ENCODE measurements at places on chromosomes 6 and 20.
A peak's percentile ranks its signal among the peaks of the same experiment; 100 is the strongest.

- no peak for DNase-seq
These were observed 224.2 kb downstream of the CLIC5 start for GRCh38 chr6:45791211-45792168.

DNA sequence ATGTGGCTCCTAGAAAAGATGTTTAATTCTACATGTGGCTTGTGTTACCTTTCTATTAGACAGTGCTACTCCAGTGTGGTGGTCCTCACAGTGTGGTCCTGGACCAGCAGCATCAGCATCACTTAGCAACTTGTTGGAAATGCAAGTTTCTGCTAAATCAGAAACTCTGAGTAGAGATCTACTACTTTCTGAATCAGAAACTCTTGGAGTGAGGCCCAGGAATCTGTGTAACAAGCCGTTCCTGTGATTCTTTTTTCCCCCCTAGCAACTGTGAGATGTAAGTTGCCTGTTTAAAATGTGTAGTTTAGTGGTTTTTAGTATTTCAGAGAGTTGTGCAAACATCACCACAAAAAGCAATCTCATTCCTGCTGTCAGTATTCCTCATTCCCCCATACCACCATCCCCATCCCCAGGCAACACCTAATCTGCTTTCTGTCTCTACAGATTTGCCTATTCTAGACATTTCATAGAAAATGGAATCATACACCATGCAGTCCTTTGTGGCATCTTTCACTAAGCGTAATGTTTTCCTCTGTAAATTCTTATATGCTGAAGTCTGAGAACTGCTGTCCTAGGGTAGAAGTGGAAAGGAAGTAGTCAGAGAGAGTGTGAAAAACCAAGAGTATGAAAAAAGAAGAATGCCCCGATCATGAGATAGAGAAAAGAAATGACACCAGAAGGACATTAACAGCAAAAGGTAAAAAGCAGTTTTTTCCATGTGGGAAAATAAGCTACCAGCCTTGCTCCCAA is 18.9 kb upstream of the BTBD9 start:
- no peak for DNase-seq

DNA sequence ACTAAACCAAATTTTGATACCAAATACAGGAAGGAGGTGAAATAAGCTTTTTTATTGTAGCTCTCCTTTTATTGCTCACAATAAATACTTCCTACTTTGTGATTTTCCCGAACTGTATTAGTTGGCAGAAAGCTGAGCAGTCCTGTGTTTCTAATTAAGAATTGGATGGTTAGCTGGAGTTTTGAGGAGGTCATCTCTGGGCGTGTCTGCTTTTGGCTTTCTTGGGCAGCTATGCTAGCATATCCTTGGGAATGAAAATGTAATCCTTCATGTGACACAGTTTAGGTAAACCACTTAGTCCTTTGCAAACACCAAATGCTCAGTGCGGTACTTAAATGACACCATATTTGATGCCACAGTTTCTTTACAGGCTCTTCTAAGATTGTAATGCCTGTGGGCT is 67.5 kb downstream of the MTHFD1L start:
- DNase-seq = no peak

- no peak for DNase-seq
These were observed 20.9 kb upstream of the PLCG1 start for GRCh38 chr20:41116282-41116956.

DNA sequence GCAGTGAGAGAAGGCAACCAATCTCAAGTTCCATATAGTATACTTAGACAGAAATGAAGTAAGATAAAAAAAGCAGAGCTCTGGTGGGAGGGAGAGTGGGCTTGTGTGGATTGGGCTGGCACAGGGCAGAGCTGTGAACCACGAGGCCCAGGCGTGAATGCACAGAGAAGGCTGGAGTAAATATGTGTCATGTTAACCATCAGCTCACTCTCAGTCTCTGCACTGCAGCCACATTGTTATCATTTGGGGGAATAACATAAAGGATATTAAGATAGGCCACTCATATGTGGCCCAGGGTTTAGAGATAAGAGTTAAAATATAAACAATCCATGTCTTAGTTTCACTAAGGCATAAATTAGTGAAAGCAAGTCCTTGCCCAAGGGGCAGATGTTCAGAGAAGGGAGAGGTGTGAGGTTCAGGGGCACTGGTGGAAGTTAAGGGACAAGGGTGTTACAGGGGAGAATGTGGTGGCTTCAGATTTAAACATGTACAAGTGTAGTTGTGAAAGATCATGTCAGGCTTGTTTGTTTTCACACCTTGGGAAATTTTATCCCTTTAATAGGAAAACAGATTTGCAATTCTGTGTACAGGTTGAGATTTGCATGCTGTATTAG is 14.4 kb downstream of the GMPR start:
- DNase-seq = no peak

DNA sequence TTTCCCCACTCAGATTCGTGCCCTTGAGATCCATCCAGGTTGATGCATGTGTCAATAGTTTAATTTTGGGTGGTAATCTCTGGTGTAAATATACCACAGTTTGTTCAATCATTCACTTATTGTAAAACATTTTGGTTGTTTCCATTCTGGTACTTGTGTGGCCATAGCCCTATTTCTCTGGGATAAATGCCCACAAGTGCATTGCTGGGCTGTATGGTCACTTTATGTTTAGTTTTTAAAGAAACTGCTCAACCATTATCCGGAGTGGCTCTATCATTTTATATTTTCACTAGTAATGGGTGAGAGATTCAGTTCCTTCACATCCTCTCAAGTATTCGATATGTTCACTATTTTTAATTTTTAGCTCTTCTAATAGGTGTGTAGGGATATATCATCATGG is 60.7 kb upstream of the RNF24 start:
- no peak for DNase-seq

GRCh38 chr20:58372806-58373205 is 16.2 kb upstream of the VAPB start:
- DNase-seq = no peak

DNA sequence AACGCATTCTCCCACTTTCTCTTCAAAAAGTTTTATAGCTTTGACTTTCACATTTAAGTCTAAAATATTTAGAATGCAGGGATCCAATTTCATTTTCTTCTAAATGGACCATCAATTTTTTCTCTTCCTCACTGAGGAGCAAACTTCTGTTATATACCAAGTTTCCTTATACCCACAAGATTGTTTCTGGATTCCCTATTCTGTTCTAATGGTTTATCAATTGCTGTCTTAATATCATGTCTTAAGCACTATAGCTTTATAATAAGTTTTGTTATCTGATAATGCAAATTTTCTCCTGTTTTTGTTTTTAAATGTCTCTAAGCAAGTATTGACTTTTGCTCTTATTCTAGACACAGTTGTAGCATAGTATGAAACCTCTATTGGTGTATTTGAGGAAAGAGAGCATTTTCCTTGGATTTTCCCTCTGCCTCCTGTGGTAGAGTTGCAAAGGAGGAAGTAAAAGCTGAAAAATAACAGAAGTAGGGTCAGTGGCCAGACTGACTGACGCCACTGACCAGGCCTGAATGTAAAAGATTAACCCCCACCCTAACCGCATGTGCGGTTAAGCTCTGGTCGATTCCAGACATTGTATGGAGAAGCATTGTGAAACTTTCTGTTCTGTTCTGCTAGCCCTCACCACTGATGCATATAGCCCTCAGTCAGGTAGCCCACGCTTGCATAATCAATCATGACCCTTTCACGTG is 40.3 kb downstream of the GPX5 start:
- DNase-seq = no peak

GRCh38 chr20:48737434-48738093 is 90.2 kb downstream of the PREX1 start:
- no peak for DNase-seq

- DNase-seq = no peak
These were observed 136.4 kb upstream of the KCNG1 start for GRCh38 chr20:51159303-51159702.

GRCh38 chr20:40669692-40670091 is 19.3 kb downstream of the MAFB start:
- no peak for DNase-seq

DNA sequence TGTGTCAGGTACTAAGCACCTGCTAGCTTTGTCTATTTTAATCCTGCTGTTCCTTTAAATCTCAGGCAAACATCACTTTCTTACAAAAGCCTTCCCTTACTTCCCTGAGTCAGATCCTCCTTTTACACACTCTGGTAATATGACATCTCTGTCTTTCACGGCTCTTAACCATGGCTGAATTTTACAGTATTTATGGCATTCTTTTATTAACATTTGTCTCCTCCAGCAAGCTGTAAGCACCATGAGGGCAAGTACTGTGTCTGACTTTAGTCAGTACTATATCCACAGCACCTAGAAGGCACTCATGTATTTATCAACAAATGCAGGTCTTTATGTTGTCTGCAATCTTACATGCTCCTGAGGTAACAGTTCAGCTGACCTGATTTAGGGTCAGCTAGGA is 33.7 kb upstream of the HBS1L start:
- no peak for DNase-seq

DNA sequence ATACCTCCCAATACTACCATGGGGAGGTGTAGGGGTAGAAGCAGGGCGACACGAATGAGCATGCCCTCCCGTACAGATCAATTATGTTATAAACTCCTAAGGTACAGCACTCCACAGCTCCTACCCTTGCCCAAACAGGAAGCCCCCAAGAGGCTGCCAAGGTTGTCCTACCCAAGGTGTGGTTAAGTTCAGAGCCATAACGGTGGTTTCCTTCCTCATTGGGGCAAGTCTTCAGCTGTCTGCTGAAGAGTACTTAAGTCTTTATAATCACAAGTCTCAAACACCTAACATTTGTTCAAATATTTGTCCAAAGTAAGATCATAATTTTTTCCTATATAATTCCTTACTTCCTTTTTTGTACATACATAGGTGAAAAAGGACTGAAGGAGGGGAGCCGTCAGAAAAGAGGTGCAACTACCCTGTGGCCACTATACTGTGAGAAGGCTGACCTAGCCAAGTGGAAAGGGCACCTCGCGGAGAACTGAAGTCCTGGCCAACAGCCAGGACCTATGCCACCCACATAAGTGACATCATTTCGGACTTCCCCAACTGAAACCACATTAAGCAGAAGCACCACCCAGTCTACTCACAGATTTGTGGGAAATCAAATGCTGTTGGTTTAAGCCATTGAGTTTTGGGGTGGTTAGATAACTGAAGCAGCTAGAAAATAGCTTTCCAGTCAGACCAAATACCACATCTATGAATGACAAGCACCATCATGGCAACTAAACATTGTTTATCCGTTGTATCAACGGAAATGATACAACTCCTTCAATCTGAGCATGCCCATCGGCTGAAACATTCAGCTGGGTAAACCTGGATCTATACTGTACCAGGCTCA is 2.9 kb upstream of the RAB22A start:
- no peak for DNase-seq

GRCh38 chr20:20184149-20184548 is 131.8 kb downstream of the CFAP61 start:
- DNase-seq = peak; percentile 20

DNA sequence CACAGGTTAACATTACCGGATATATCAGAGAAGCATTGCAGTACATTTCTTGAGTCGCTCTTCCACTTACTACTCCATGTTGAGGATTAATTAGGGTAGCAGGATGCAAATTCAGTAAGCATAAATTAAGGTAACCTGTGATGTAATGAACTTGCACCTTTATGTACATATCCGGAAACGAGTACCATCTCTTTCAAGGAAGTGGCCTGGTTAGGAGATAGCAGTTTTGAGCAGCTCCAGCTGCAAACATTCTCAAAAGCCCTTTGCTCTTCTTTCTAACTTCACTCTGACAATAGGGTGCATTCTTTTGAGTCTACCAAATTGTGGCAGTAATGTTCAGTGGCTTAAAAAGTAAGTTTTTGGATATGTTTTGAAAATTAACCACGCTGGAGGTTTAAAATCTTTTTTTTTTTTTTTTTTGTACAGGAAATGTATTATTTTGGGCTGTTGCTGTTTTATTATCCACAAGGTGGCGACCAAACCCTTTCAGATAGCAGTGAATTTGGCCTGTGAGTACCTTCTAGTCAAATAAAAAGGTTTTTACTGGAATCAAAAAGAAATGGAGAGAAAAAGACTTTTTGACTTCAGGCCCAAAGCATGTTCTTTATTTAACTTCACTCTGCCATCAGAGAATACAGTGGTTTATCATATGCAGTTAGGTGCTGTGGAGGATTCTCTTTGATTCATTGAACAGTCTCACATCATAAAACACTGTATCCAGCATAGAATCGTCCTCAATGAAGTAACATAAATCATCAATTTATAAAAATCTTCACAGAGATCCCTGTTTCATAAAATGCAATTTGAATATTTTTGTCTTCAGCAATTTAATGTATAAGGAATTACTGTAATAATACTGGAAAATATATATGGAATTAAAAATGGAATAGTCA is 8.9 kb downstream of the FAM217B start:
- DNase-seq = peak; percentile 61

- DNase-seq = peak; percentile 41
These were observed 1.5 kb downstream of the SALL4 start for GRCh38 chr20:51800872-51801121.

GRCh38 chr6:37495244-37495934 is 4.3 kb downstream of the CCDC167 start:
- peak; percentile 64 for DNase-seq

DNA sequence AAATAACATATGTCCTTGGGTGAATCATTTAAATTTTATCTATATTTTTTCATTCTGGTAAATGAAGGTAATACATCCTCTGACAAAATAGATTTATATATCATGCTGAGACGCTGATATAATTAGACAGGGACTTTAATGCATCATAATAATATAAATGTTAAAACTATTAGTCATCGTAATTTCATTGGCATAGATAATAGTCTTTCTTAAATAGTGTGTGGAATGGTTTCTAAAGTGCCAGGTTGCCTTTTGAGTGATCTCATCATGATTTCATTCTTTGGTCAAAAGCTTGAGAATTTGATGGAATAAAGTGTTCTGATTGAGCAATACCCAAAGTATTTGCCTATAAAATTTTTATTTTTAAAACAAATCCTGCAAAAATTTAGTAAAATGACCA is 43.2 kb upstream of the BMP5 start:
- no peak for DNase-seq

- peak; percentile 68 for DNase-seq
These were observed 41.8 kb downstream of the FARS2 start for GRCh38 chr6:5302995-5303622.

GRCh38 chr6:121183742-121184141 is 150.5 kb downstream of the TBC1D32 start:
- DNase-seq = no peak

- no peak for DNase-seq
These were observed 14.5 kb downstream of the RMND1 start for GRCh38 chr6:151437401-151437800.

DNA sequence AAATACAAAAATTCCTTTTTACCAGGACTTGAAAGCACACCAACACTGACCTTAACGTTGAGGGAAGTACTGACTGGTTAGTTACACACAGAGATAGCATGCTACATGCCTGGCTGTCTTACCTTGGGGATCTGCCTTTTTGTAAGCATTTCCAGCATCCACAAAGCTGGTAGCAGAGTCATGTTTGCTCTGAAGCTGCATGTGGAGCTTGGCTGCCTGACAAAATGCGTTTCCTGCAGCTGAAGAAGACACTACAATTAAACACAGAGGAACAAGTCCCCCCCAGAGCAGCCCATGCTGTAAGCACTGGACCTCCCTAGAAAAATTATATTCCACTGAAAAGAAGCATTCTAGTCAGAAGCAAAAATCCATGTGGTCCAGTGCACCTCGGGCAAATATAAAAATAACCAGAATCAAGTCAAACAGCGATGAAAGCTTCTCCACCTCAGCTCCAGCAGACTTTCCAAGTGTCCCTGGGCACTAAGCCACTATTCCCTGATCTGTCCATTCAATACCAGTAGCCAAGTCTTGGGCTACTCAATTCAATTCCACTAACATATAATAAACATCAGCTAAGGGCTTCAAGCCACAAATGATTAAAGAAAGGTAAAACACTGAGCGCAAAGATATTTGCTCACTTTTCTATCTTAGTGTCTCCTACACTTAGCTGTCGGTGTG is 24.2 kb downstream of the NAPB start:
- no peak for DNase-seq

Measured in NCI-H146 (cell line).